CD4-positive, alpha-beta T cell treated with Interleukin-15 for 1 hour (primary cell): ENCODE measurements at places on chromosomes 12 and 14.

- DNase-seq = no peak
Measured at GRCh38 chr12:13571035-13571434, 374.5 kb downstream of the EMP1 start.

- no peak for DNase-seq
Measured at GRCh38 chr12:2580821-2581220, 213.9 kb upstream of the FKBP4 start.

- peak; percentile 21 for DNase-seq
Measured at GRCh38 chr14:20477211-20477876, 8.1 kb downstream of the PNP start.

DNA sequence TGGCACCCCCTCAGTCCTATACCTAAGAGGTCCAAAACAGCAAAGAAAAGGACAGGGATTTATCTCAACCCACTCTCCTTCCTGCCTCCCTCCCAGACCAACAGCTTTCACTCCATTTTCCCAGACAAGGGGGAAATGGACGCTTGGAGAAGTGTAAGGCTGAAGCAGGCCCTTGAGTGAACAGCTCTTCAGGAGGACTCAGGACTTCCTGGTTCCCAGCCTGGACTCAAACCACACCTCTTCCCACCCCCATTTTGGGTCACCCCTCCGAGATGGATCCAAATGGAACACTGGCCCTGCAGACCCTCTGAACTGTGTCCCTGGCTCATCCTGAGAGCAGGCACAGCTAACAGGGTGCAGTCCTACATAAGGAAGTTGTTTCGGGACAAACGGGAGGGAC is 2.7 kb downstream of the KMT2D start:
- DNase-seq = no peak

DNA sequence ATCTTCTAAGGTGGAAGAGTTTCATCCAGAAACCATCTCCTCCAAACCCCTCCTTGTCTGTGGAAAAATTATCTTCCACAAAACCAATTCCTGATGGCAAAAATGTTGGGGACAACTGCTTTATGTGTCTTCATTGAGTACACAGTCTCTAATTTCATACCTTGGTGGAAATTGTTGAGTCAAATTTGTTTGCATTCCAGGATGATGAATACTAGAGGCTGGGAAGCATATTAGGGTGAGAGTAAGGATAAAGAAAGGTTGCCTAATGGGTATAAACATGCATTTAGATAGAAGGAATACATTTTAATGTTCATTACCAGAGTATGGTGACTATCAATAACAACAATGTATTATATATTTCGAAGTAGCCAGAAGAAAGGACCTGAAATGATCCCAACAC is 98.2 kb downstream of the C12orf42 start:
- no peak for DNase-seq

GRCh38 chr12:110819646-110820045 is 27.1 kb upstream of the CCDC63 start:
- no peak for DNase-seq

- no peak for DNase-seq
Measured at GRCh38 chr12:38132139-38132538, 184.4 kb upstream of the ALG10B start.

GRCh38 chr12:958588-959123 is 9.2 kb upstream of the RAD52 start:
- no peak for DNase-seq

DNA sequence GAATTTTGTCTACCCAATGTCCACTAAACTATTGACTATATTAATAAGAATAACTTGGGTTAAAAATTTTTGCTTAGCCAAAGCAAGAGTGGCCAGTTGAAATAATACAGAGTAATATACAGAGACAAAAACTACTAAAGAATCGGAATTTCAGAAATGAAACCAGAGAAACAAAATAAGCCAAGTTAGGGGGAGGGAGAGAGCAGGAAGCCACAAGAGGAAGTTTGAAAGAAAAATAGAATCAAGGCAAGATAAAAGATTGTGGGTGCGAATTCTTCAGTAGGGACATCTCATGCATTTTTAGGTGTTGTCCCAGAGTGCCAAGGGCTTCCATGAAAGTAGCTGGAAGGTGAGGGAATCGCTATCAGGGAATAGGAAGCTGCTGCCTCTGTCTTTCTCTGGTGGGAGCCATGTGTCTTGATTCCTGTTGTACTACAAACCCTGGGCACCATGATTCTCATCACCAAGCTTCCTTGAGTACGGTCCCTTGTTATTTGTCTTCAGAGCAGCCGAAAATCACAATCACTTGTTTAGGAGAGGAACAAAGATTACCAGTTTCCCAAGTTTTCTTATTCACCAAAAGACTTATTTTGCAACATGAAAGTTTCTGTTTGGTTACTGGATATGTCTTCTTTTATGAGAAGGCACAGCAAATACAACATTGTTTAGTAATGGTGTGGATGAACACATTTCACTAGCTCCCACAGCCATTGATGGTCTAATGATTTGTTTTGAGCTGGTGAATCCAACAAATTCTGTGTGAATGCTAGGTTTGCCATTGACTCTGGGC is 16.7 kb downstream of the NEUROD4 start:
- DNase-seq = no peak

GRCh38 chr12:10223208-10223607 is 10.5 kb downstream of the GABARAPL1 start:
- DNase-seq = no peak

GRCh38 chr14:53147893-53148292 is 5.2 kb downstream of the DDHD1 start:
- no peak for DNase-seq

DNA sequence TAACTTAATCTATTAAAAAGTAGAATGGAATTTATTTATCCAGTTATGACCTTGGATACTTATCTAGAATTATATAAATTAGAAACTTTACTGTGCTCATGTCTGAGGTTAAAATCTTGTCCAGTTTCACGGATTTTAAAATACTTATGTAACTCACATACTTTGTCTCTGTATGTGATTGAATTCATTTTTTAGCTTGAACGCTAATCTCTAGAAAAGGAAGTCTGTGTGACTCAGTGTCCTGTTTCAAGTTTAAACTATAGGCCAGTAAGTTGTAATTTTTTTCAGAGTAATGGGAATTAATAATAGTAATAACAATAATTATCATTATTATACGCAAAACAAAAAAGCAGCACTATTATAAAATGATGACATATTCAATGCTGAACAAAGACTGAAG is 168.6 kb downstream of the CPNE8 start:
- DNase-seq = no peak

DNA sequence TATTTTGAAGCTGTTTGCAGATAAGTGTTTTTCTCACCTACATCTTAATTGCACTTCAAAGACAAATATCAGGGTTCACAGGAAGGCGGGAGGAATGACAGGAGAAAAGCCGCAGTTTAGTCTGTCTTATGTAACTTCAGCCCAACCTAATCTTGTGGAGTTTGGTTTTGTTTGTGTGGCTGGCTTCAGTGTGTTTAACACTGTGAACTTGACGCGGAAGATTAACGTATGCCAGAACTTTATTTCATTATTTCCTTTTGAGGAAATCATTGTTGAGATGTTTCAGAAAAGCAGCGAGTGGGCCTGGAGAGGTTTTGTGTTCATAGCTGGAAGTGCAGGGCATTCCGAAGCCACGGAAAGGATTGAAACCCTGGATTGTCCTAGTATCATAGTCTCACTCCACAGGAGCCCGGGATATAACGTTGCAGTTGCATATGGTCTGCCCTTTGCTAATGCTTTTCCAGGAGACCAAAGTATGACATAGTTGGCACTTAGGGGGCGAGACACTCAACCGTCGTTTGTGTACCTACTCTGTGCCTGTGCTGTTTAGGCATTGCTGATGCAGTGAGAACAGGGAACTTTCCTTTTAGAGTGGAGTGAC is 2.0 kb downstream of the PELI2 start:
- DNase-seq = no peak

DNA sequence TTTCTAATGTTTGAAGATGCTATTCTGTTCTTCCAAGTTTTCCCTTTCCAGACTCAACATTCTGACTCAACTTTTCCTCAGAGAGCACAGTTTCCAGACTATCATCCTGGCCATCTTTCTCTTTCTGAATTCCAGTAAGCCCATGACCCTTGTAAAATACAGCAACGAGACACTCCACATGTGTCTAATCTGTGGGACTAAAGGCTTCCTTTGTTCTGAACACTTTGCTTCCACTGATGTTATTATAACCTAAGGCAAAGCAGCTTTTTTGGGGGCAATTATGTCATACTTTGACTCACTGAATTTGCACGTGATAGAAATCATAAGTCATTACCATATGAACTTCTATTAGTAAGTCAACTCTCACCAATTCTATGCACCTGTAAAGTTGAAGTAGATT is 6.3 kb upstream of the ART4 start:
- no peak for DNase-seq

- DNase-seq = no peak
Measured at GRCh38 chr12:53244337-53244736, 12.3 kb upstream of the RARG start.

- peak; percentile 43 for DNase-seq
Measured at GRCh38 chr14:61025251-61026223, 44.5 kb downstream of the SLC38A6 start.

DNA sequence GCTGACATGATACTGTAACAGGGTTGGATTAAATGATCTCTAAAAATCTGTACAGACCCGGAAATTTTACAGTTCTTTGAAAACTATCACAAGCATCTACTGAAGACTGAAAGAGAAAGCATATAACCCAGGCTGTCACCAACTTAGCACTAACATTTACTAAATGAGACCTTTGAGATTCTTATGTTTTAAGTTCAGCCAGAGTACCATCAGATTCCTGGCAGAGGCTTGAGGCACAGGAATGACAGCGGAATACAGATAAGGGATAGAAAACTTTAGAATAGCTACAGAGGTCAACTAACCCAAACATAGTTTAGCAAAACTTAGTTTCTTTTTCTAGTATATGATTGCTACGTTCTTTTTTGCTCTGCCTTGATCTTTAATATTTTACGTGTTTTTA is 91.6 kb upstream of the FERMT2 start:
- DNase-seq = no peak

DNA sequence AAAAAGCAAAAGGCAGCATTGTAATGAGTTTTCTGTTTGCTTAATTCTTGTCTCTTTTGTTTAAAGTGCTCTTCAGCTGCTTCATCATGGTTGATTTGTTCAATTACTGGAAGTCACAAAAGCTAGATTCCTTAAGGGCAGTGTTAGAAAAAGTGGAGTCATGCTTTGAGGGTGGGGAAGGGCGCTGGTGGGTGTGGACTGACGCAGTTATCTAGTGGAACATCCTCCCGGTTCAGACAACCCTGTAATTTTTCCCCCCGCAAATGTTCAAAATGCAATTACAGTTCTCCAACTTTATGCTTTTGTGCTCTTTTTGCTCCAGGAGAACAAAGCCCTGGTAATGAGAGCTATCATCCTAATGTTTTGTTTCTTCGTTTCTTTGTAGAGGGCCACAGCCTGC is 2.1 kb downstream of the AKAP6 start:
- DNase-seq = no peak

DNA sequence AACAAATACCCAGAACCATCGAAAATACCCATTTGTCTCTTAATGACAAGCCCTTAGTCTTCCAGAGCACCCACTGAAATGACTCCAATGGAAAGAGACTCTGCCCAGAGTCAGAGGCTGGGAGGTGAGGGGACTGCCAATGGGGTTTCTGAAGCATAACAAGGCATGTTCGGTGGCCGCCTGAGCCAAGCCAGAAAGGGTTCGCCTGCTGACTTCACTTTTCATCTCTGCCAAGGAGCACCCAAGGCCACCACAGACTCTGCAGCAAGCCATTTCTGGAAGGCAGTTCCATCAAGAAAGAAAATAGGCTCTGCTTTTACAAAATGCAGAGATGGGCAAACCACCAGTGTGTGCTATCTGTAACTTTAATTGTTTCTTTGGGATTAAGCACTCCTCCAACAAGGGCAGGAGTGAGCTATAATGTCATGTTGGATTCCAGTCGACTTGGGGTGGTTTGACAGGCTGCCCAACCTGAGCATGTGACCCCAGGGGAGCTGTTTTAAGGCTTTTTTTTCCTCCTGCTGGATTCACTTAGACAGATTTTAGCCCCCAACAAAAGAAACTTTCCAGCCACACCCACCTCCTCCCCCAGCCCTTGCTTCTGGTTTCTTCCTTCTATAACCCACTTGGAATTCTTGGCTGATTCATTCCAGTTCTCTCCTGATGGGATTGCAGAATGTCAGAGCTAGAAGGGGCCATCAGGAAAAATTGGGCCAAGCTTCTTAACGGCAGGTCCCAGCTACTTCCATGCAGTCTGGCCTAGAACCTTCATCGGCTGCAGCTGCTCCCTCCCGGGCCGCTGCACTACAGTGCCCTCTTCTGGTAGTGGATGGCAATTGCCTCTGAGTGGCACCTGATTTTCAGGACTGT is 24.1 kb downstream of the CKAP4 start:
- DNase-seq = peak; percentile 70

DNA sequence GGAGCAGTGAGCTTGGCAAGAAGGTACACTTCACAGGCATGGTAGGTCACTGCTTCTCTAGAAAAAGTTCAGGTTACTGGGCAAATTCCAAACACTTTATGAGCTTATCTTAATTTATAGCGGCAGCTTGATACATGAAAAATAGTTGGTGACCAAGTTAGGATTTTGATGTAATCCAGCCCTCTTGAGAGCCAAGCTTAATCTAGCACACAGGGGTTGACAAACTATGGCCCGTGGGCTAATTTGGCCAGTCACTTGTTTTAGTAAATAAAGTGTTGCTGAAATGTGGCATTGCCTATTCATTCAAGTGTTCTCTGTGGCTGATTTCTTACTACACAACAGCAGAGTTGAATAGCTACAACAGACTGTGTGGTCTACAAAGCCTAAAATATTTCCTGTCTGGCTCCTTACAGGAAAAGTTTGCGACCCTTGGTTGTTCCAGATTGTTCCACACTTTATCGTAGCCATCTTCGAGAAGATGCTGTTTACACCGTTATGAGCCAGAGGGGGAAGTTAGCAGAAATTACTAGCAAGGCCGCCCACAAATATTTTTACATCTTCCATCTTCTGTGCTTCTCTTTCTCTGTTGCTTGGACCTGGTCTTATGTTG is 120.9 kb downstream of the DAAM1 start:
- DNase-seq = no peak

DNA sequence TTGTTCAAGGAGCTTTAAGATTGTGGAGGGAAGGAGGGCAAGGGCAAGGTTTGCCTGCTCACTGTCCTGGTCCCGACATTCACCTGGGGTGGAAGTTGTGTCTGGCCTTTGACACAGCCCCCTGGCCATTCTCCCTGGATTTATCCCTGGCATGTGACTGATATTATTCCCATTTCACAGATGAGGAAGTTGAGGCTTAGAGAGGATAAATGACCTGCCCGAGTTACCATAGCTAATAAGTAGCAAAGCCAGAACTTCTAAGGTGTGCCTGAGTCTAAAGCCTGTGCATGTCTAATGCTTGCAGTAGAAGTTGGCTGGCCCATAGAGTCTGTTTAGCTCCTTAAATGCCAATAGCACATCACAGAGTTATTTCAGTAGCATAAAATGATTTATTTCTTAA is 720 bp upstream of the FGF6 start:
- DNase-seq = no peak

DNA sequence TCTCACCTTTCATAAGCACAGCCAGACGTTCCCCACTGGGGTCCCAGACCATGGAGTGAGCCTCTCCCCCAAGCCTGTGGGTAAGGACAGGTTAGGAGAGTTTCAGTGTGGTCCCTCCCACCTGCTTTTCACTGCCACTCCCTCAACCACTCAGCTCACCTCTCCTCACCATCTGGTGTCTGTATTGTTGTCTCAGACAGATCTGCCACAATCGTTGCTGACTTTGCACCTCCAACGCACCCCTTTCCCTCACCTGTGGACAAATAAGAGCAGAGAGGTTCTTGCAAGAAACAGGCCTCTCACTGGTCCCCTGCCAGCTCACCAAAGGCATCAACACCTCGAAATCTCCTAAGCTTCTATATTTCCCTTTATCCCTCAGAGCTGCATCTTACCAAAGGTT is 8.8 kb downstream of the MYG1 start:
- DNase-seq = no peak
